Suprapubic skin (tissue), 4 donors: ENCODE measurements at places on chromosomes 5 and 9.

- DNase-seq = no peak
Observed at GRCh38 chr9:20781092-20781491, 97.0 kb downstream of the FOCAD start.

GRCh38 chr9:26561928-26562327 is 330.7 kb downstream of the CAAP1 start:
- DNase-seq = no peak

DNA sequence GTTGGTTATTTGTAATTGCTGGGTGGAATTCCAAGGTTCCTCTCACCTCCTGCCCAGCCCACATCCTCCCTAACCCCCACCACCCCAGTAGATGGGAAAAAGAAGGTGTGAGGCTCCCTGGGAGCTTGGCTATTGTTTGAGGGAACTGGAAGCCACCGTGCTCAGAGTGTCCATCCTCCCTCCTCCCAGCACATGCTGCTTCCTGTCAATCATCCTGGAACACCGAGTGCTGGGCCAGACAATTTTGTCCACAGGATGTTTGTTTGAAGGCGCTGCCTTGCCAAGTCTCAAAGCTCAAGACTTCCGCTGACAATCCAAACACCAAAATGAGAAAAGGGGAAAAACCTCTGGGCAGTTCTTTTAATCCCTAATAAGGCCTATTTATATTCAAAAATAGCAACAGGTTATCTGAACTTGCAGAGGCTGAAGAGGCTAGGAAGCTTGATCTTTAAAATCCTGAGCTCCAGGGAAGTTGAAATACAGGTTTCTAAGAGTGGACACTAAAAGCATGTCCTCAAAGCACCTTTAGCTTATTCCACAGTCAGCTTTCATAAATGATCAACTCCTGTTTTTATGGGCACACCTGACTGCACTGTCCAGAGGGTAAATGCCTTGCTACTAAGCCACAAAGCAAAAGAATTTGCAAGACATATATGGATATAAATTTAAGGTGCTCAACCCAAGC is 286.7 kb downstream of the NFIB start:
- no peak for DNase-seq

- DNase-seq = no peak
Observed at GRCh38 chr9:94921092-94921471, 194.6 kb downstream of the AOPEP start.
